ENCODE measurements at places on chromosomes 1 and 21.

GRCh38 chr1:35505911-35506798 lies 51.0 kb downstream of the KIAA0319L start:
- DNase-seq, result no peak

- no peak for DNase-seq
Observed at GRCh38 chr1:158916085-158916484, 15.3 kb upstream of the PYHIN1 start.

- DNase-seq, result peak; percentile 52
Observed at GRCh38 chr1:24463776-24464735, 38.6 kb upstream of the RCAN3 start.

DNA sequence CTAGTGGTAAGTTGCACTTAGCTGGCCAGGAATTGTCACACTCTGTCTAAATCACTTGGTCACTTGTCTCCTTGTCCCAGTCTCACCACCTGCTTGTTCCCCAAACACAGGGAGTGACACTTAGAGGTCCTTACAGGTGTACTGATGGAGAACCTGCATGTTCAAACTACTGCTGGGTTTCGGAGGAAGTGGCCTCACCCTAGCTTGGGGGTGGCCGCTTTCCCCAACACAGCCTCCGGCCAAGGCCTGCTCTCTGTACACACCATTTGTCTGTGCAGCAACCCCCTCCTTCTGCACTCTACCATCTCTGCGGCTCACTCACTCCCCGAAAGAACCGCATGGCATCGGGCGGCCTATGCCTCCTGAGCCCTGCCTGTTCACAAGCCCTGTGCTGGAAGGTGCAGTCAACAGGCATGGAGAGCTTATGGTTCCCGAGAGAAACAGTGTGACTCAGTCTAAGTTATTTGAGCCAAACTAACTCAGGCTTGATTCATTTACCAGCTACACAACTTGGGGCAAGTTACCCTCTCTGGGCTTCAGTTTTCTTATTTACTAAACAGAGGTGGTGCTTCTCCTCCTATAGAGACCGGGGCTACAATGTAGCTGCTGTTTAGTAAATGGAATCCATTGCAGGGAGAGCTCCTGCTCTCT lies 10.5 kb upstream of the SPRR4 start:
- DNase-seq, result no peak

DNA sequence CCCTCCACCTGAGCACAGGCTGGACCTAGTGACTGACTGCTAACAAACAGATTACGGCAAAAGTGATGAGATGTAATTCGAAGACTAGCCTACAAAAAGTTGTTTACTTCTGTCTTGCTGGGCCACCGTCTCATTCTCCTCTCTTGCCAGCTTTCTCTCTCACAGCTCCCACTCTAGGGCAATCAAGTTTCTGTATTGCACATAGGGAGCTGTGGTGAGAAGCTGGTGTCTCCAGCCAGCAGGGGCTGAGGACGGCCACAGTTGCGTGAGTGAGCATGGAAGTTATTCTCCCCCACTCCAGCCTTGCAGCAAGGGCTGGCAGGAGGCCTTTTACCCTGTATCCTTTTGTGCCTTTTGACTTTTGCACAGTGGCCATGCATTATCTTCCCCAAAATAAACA lies 8.6 kb upstream of the COL6A2 start:
- DNase-seq, result no peak

- peak; percentile 83 for DNase-seq
Observed at GRCh38 chr1:38991638-38992411, 749 bp downstream of the AKIRIN1 start.

GRCh38 chr1:163395790-163396189 lies 74.0 kb downstream of the NUF2 start:
- no peak for DNase-seq
